ENCODE measurements at places on chromosomes 1 and 21. TPM values are rescaled to one million over a fixed set of nuclear protein-coding genes. Genes with fewer than 3 reads are reported as not detected.

KRTAP12-2 gene
- total RNA-seq, result not detected

FOXO6 gene
- 0.67 TPM for total RNA-seq

ZBTB37 gene
- total RNA-seq, result 7.5 TPM

CFAP107 gene
- total RNA-seq, result not detected

CELA2A gene
- not detected for total RNA-seq

OR2L2 gene
- not detected for total RNA-seq

CLDN14 gene
- total RNA-seq, result 2.1 TPM

CRP gene
- total RNA-seq, result not detected

ODF2L gene
- 26.4 TPM for total RNA-seq

All from kidney epithelial cell (primary cell).